Muscle of arm (tissue), 14 donors: ENCODE measurements at places on chromosomes 5 and 9.

GRCh38 chr5:38104497-38105230, 153.7 kb upstream of the EGFLAM start:
- DNase-seq, result no peak

- DNase-seq, result no peak
Observed at GRCh38 chr9:102225841-102226441, 487.5 kb upstream of the GRIN3A start.

- DNase-seq, result no peak
Observed at GRCh38 chr5:42887097-42887496, 75.4 kb upstream of the SELENOP start.

GRCh38 chr9:91929331-91929730, 20.7 kb downstream of the ROR2 start:
- DNase-seq, result no peak

- no peak for DNase-seq
Observed at GRCh38 chr9:137429974-137430722, 7.0 kb downstream of the NOXA1 start.

GRCh38 chr5:160463740-160464465, 42.2 kb downstream of the PTTG1 start:
- DNase-seq, result no peak

DNA sequence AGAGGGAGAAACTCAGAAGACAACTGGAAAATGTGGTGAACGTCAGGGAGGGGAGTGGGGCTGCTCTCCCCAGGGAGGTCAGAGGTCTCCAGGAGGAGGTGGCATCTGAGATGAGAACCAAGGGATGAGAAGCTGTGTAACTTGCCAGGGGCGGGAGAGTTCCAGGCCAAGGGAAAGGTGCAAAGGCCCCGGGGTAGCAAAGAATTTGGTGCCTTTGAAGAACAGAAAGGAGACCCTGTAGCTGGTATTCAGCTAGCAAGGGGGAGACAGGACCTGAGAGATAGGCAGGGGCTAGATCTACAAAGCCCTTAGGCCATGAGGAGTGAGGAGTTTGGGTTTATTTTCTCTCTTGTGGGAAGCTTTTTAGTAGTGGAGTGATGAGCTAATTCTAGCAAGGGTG, 3.3 kb downstream of the DNM1 start:
- DNase-seq, result no peak

DNA sequence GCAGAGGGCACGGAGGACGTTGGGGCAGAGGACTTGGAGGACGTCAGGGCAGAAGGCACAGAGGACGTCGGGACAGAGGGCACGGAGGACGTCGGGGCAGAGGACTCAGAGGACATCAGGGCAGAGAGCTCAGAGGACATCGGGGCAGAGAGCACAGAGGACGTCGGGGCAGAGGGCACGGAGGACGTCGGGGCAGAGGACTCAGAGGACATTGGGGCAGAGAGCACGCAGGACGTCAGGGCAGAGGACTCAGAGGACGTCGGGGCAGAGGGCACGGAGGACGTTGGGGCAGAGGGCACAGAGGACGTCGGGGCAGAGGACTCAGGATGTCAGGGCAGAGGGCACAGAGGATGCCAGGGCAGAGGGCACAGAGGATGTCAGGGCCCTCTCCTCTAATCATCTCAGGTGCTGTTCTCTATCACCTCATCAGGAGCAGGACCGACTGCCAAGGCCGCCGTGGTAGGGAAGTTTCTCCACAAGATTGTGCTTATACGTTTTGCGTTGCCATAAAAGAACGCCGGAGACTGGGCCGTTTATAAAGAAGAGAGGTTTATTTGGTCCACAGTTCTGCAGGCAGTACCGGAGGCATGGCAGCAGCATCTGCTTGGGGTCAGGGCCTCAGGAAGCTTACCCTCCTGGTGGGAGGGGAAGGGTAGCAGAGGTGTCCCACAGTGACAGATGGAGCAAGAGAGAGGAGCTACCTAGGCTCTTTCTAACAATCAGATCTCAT, 29.4 kb upstream of the ADAMTS2 start:
- no peak for DNase-seq

DNA sequence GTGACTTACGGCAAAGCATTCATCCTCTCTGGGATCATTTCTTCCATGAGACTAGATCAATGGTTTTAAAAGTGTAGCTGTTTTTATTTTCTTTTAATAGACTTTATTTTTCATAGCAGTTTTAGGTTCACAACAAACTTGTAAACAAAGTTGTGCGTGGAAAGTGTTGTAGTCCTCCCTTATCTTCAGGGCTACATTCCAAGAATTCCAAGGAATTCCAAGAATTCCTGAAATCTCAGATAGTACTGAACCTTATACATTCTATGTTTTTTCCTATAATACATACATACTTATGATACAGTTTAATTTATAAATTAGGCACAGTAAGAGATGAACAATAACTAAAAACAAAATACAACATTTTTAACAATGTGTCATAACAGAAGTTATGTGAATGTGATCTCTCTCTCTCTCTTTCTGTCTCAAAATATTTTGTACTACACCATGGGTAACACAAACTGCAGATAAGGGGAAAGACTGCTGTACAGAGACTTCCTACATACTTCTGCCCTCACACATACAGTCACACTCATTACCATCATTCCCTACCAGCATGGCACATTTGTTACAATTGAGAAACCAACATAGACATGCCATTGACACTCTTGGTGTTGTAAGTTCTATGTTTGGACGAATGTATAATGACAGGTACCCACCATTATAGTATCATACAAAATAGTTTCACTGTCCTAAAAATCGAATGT, 1933.2 kb upstream of the WWC1 start:
- no peak for DNase-seq

DNA sequence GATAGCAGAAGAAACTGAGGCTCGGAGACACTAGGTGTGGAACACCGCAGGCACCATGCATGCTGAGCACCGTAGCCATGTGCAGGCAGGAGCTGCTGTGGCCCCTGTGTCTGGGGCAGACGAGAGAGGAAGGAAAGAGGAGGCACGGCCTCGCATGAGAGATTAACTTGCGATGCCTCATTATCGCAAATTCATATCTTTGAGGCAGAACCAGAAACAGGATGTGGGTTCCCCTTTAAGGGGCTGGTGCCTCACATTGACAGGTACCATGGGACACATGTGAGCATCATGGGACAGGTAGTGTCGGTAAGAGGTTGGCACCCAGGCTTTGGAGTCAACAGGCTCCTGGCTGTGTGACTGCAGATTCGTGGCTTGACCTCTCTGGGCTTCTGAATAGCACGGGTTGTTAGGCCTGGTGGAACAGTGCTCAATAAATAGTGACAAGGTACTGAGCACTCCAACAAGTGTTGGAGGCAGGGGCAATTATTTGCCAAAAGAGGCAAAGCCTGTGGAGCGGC, 40.8 kb downstream of the NAIF1 start:
- no peak for DNase-seq

- DNase-seq, result no peak
Observed at GRCh38 chr5:65198456-65199120, 283.1 kb downstream of the ADAMTS6 start.

- no peak for DNase-seq
Observed at GRCh38 chr9:134558124-134558905, 83.3 kb upstream of the COL5A1 start.

DNA sequence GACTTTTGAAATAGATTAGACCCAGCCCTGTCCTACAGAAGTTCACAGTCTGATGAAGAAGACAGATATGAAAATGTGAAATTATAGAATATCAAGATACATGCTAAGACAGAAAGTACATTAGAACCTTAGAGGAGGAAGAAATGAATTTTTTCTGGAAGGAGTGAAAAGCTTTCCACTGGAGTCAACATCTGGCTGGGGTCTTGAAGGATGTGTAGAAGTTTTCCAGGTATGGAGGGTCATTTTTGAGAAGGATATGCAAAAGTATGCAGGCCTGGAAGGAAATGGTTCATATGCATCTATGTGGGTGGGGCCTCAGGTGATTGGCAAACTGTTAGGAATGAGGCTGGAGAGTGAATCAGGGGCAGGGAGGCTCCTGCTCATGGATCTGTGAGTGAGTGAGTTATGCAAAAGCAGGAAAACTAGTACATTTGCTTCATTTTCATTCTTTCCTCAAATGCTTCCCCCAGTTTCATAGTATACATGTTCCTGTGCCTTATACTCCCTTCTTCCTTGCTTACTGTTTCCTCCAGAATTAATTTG, 142.3 kb downstream of the GRIA1 start:
- DNase-seq, result no peak

GRCh38 chr5:94691949-94692348, 73.5 kb downstream of the SLF1 start:
- peak; percentile 50 for DNase-seq

DNA sequence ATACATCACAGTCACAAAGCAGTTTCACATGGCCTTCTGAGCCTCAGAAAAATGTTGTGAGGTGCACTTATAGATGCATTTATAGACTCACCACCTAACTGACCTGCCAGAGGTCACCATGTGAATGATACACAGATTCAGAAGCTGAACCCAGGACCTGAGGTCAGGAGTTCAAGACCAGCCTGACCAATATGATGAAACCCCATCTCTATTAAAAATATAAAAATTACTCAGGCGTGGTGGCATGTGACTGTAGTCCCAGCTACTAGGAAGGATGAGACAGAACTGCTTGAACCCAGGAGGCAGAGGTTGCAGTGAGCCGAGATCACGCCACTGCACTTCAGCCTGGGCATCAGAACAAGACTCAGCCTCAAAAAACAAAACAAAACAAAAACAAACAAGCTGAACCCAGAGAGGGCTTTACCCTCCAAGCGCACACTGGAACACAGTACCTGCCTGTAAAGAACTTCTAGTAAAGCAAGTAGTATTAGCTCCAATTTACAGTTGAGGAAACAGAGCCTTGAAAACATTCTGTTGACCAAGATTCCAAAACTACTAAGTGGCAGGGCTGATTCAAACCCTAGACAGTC, 16.3 kb downstream of the ECPAS start:
- DNase-seq, result no peak
